HFFc6 (cell line): ENCODE measurements at places on chromosomes 16 and 17.
A peak's percentile ranks its signal among the peaks of the same experiment; 100 is the strongest.

DNA sequence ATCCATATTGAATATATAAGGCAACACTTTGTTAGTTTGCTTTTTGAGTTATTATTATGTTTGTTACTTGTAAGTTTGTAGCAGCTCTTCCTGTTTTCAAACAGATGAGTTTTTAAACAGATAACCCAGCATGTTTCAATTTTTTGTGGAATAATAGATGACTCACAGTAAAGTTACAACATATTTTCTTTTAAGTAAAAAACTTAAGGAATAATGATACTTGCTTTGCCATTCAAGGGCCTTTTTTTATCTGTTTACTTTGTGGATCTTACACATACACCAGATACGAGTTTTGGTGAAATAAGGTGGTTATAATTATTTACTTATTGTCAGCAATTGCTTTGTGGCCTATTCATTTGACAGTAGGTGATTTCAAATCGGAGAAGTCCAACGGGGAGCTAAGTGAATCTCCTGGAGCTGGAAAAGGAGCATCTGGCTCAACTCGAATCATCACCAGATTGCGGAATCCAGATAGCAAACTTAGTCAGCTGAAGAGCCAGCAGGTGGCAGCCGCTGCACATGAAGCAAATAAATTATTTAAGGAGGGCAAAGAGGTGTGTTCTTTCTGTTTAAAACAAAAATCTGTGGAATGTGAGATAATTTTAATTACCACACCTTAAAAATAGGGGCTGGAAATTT is 66.3 kb downstream of the BPTF start:
- peak; percentile 35 for DNase-seq

DNA sequence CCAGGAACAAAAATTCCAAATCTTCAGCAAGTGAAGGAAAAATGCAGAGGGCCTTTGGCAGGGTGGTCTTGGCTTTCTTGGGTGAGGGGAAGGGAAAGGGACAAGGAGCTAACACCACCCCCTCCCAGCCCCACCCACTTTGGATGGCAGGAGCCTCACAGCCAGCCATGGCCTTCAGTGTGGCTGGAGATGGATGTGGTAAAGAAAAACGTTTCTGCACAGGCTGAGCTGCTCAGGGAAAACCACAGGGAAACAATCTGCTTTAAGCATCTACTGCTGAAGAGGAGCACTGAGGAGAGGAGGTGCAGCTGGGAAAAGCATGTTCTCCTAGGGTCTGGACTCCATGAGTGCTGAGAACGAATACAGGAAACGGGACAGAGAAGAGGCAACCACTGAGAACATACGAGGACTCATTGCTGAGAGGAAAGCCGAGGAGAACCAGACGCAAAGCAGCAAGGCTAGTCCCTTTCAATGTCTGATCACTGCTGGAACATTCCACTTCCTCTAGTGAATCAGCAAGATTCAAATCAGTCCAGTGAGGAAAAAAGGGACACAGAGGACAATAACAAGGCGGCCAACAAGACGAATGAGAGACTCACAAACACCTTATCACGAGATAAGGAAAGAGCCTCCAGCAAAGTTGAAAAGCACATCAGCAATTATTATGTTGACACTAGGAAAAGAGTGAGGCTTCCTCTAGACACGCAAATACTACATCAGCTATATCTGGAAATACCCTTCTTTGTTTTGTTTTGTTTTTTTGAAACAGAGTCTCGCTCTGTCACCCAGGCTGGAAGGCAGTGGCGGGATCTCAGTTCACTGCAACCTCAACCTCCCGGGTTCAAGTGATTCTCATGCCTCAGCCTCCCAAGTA is 41.7 kb downstream of the ZZEF1 start:
- DNase-seq, result no peak

GRCh38 chr16:57830890-57831484 is 28.7 kb upstream of the KIFC3 start:
- no peak for DNase-seq

DNA sequence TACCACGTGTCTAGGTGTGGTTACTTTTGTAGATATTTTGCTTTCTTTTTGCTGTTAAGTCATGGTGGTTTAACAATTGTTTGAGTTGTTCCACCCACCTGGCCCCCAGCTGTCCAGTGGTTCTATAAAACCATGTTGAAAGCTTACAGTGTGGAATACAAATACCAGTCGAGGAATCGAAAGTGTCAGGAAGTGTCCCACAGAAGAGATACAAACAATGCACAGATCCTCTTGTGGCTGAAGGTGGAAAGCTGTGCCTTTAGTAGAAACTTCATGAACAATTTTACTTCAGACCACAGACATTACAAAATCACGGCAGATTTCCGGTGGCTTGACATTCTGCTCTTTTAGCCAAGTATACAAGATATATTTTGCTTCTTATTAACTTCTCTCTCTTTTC is 782.4 kb upstream of the SOX9 start:
- DNase-seq, result no peak

GRCh38 chr16:6284731-6285130 is 1047.9 kb upstream of the RBFOX1 start:
- DNase-seq, result no peak

DNA sequence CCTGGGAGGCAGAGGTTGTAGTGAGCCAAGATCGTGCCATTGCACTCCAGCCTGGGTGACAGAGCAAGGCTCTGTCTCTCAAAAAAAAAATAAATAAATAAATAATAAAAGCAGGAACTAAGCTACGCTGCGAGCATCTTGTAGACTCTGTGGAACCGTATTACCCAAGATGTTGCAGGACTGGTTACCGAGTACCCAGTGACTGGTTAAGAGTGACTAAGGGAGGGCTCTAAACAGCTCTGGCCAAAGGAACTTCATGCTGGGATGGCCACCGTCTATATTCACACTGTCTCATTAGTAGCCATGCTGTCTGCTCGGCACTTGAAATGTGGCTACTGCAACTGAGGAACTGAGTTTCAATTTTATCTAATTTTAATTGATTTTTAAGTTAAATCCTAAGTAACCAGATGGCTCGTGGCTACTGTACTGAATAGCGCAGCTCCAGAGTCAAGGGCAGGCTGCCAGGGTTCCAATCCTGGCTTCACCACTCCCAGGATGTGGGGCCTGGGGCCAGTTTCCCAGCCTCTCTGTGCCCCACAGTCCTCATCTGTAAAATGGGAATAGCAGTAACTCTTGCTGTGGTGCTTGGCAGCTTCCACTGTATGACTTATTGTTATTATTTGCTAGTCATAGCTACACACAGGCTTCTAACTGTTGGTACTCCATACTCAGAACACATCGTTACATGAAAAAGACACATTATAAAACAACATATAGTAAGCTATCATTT is 3.0 kb downstream of the NTAN1 start:
- no peak for DNase-seq
